ENCODE measurements at places on chromosomes 4 and X.

- DNase-seq = no peak
Measured at GRCh38 chrX:12947545-12948235, 27.2 kb upstream of the TMSB4X start.

DNA sequence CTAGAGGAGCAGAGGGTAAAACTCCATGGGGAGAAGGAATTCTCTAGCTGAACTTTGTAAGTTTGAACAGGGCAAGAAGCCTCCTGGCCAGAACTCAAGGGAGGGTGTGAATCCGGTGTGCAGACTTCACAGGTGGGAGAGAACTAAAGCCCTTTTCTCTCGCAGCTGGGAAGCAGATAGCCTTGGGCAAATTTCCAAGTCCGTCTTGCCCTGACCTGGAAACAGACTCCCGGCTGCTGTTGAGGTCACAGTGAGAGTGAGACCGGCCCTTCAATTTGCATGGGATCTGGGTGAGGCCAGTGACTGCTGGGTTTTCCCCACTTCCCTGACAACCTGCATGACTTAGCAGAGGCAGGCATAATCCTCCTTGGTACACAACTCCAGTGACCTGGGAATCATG is 94.5 kb upstream of the ZNF827 start:
- peak; percentile 72 for DNase-seq

DNA sequence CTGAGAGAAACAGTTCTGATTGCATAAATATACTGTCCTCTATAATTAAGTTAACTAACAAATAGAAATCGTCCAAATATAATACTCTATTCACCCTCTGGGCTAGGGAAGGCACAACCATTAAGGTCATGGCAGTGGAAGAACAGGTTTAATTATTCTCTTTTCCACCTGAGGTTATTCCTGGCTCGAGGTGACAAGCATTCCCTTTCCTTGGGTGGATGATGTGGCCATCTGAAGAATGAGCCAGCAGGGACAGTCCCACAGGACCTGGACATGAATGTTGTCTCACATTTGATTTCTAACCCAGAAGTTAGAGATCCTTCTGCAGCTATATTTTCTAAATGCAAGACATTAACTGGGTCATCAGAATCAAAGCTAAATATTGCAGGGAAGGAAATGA is 5.5 kb downstream of the IBSP start:
- DNase-seq = no peak

DNA sequence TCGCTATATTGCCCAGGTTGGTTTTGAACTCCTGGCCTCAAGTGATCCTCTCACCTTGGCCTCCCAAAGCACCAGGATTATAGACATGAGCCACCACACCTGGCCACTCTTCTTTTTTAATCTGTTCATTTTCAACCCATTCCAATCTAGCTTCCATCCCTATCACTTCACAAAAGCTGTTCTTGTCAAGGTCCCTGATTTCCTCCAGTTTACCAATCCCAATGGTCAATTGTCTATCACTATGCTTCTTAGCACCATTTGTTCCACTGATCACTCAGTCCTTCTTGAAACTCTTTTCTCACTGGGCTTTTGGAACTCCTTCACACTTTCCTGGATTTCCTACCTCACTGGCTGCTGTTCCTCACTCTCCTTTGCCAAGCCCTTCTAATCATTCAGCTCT is 38.6 kb downstream of the PRPS1 start:
- no peak for DNase-seq

GRCh38 chr4:38574559-38575333 is 89.3 kb upstream of the KLF3 start:
- no peak for DNase-seq

DNA sequence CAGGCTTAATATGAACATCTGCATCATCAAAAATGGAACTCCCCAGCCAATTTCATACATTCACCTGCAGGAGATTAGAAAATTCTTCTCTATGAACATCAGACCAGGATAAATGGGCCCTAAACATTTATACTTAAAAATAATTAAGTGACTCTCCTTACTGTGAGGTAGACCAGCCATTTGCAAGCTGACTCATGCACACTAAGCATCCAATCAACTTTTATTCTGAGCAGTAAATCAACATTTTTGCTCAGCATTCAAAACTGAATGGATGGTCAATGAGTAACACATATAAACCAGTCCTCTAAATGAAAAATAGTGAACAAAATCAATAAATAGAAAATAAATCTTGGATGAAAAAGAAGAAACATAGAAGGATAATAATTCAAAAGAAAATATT is 19.9 kb upstream of the PCDH10 start:
- no peak for DNase-seq

- DNase-seq = no peak
Measured at GRCh38 chr4:139537292-139537691, 18.7 kb downstream of the SETD7 start.

GRCh38 chrX:10254739-10255138 is 98.0 kb downstream of the CLCN4 start:
- DNase-seq = no peak

DNA sequence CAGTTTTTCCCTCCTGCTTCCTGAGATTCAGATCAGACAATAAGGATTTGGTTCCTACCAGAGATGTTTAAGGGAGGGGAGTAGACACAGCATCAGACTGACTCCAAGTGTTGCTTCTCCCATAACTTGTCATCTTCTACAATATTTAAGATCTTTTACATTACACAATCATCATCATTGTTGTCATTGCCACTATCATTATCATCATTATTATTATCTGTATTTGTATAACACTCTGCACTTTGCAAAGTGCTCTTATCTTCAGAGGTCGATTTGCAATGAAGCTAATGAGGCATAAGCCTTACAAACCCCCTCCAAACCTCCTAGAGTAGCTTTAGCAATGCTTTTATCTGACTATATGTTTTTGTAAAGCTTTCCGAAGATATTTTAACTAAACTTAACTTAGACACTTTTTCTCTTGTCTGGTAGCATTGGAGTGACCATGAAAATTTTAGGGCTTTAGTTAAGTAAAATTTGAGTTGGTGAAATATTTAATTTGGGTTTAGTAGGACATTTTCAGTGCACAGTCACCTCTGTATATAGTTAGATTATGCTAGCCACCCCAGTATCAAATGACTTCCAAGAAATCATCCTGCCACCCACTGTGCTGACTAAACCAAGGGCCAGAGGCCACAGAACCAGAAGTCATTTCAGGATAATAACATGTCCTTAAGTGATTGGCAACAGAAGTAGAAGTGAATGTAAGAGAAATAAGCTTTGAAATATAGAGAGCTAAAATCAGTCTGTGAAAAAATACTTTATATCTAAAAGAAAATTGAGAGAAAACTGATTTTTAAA is 124.2 kb upstream of the NRK start:
- DNase-seq = no peak

DNA sequence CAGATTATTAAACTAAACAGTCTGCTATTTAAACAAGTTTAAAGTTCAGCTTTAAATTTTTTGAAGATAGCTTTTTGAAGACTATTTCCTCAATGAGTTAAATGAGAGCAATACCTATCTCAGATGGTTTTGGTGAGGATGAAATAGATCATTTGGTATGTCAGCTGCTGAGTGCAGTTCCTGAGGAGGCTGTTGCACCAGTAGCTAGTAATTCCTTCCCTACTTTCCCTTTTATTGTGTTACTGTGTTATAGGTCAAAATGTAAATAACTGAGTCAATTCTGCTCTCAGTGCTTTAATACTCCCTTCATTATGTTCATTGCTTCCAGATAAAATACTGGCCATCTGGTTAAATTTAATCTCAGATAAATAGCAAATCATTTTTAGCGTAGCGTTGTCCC is 48.6 kb downstream of the BMPR1B start:
- no peak for DNase-seq

- no peak for DNase-seq
Measured at GRCh38 chr4:118337954-118338353, 14.8 kb downstream of the PRSS12 start.

DNA sequence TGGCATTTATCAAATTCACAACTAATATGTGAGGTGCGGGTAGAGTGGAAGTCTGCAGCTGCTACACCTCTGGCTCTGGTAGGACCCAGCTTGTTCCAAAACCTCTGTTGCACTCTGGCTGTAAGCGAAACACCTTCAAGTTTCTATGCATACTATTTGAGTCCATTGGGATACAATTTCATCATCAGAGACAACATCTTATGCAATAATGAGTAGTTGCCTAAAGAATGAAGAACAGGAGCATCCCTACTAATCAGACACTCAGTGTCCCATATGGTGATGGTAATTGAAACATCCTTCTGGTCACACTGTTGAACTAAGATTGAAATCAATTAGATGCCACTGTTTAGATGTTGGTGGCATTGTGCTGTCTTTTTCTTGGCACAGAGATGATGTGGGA is 178.4 kb downstream of the MGST2 start:
- DNase-seq = no peak

GRCh38 chrX:49190821-49191573 is 4.8 kb upstream of the PRICKLE3 start:
- DNase-seq = peak; percentile 95

- DNase-seq = no peak
Measured at GRCh38 chrX:123330229-123330942, 146.3 kb downstream of the GRIA3 start.

DNA sequence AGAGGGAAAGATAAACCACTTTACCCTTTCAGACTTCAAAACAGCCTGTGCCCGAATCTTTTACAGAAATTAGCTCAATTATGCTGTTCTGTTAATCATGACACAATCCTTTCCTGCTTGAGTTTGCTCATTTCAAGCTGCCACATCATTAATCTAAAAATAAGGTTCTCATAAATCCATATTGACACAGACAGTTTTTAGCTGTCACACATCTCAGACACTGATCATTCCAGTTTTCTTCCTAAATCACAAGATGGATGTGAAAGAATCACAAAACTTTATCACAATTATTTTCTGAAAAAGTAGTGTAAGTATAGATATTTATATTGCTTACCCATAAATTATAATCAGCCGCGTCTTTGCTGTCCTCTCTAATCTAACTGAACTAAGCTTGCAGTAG is 27.9 kb upstream of the AMELX start:
- DNase-seq = no peak

DNA sequence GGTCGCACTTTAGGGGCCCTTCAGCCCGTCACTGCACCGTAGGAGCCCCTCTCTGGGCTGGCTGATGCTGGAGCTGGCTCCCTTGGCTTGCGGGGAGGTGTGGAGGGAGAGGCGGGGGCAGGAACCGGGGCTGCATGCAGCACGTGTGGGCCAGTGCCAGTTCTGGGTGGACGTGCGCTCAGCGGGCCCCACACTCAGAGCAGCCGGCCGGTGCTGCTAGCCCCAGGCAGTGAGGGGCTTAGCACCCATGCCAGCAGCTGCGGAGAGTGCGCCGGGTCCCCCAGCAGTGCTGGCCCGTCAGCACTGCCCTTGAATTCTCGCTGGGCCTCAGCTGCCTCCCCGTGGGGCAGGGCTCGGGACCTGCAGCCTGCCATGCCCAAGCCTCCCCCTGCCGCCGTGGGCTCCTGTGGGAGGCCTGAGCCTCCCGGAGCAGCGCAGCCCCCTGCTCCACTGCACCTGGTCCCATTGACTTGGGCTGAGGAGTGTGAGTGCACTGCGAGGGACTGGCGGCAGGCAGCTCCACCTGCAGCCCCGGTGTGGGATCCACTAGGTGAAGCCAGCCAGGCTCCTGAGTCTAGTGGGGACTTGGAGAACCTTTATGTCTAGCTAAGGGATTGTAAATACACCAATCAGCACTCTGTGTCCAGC is 108.8 kb upstream of the RASGEF1B start:
- DNase-seq = no peak

DNA sequence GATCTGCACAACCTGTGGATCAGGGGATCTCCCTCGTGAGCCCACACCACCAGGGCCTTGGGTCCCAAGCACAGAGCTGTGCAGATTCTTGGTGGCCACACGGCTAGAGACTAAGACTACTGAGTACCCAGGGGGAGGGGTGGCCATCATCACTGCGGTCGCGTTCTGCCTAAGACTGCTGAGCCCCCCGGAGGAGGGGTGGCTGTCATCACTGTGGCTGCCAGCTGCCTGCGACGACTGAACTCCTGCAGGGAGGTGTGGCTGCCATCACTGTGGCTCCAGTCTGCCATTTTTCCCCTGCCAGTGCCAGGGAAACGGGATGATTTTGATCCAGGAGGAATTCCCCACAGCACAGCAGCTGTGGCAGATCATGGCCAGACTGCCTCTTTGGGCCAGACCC is 141.7 kb upstream of the SPANXB1 start:
- DNase-seq = no peak

DNA sequence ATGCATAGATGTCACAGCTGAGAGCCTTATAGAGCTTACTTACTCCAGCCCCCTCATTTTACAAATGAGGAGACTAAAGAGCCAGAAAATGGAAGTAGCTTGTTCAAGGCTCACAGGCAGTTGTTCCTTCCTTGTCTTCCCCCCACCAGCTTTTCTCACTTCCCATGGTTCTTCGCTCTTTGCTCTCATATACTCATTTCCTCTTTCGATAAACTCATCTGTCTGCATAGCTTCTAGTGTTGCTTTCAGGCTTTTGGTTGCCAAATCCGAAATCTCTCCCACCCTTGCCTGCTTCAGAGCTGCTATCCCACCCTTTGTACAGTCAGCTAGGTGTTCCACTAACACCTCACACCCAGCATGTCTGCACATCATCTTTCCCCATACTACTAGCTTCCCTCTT is 25.0 kb upstream of the GJB1 start:
- no peak for DNase-seq

- no peak for DNase-seq
Measured at GRCh38 chr4:76441881-76442280, 6.9 kb downstream of the SHROOM3 start.

GRCh38 chr4:150010525-150011126 is 67.6 kb upstream of the DCLK2 start:
- peak; percentile 53 for DNase-seq

GRCh38 chrX:122625239-122625638 is 558.8 kb upstream of the GRIA3 start:
- DNase-seq = no peak

DNA sequence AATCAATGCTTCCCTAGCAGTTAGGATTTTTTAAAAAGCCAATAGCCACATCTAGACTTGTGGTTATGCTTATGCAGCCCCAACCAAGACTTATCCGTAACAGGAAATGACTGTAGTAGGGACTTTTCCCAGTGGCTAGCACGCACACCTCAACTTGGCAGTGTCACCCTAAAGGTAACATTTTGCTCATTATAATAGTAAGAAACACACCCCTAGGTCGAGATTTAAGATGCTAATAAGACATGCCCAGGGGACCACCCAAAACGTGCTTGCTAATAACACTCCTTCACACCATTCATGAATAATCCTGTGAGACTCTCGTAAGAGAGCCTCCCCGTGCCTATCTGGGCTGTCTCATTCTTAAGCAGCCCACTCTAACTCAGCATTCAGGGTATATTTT is 195.3 kb downstream of the CHIC1 start:
- no peak for DNase-seq

DNA sequence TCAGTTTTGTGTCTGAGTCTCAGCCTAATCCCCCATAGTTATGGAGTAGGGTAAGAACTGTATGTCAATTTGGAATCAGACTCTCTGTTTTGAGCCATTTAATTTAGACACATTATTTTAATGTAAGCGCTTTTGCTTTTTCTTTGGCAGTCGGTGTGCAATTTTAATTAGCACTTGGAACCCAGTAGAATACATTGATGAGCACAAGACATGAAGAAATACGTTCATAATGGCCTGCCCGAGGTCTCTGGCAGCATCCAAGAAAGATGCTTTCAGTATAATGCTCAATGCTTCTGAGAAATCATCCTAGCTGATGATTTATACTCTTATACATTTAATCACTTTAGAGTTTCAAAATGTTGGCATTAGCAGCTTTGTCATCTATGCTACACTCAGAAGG is 8.9 kb upstream of the TAPT1 start:
- DNase-seq = no peak
